ENCODE measurements at places on chromosomes 5 and 9. TPM values are rescaled to one million over a fixed set of nuclear protein-coding genes. Genes with fewer than 3 reads are reported as not detected.

DNA sequence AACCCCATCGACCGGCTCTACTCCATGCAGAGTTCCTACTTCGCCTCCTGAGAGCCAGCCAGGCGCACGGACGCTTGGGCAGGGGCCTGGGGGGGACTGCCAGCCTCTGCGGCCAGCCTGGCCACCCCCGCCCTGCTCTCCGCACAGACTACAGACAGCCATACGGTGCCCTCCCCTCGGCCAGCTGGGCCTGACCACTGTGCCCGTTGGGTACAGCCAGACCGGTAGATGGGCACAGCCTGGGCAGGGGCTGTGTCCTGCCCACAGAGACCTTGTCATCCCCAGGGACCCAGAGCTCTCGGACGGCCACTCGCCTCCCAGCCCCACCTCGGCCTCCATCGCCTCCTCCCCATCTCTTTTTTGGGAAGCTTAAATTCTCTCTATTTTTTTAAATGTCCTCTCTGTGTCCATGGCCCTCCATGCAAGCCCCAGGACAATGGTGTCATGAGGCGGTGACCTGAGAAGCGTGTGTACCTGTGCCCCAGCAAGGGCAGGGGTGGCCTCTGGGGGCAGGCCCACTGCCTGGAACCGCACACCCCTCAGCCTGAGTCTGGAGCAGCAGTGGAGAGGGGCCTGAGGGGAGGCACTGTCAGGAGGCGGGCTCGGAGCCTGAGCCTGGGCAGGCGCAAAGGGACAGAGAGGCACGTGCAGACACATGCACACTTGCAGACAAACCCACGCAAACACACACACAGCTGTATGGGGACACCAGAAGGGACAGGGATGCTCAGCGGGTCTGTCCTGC, 82.8 kb downstream of the LMX1B start:
- no peaks in the 10 kb centered on the region for H3K4me1 ChIP-seq
- DNase-seq = no peak
- no peaks in the 10 kb centered on the region for H3K36me3 ChIP-seq
- H3K27ac ChIP-seq = no peak overlapping the region
- H3K27me3 ChIP-seq = no peaks in the 10 kb centered on the region
- no peak overlapping the region for H3K4me3 ChIP-seq

GRCh38 chr9:134396825-134397224, 70.6 kb downstream of the RXRA start:
- H3K27me3 ChIP-seq = no peaks in the 10 kb centered on the region
- DNase-seq = no peak
- H3K4me3 ChIP-seq = no peak overlapping the region

The SLC6A7 gene
- not detected for total RNA-seq

The C9orf50 gene
- not detected for total RNA-seq

- no peak overlapping the region for H3K27ac ChIP-seq
- DNase-seq = no peak
- no peaks in the 10 kb centered on the region for H3K4me1 ChIP-seq
- no peaks in the 10 kb centered on the region for H3K27me3 ChIP-seq
- H3K4me3 ChIP-seq = no peak overlapping the region
- no peaks in the 10 kb centered on the region for H3K36me3 ChIP-seq
Observed at GRCh38 chr9:136762915-136763648, 1.2 kb downstream of the LCN15 start.

GRCh38 chr5:80835128-80835527, 125.0 kb upstream of the RASGRF2 start:
- H3K4me1 ChIP-seq = no peaks in the 10 kb centered on the region
- no peak overlapping the region for H3K4me3 ChIP-seq
- H3K27me3 ChIP-seq = no peaks in the 10 kb centered on the region
- H3K36me3 ChIP-seq = no peaks in the 10 kb centered on the region
- H3K27ac ChIP-seq = no peak overlapping the region

Measured in right atrium auricular region (tissue), 2 donors.